Activated naive CD4-positive, alpha-beta T cell (primary cell): ENCODE measurements at places on chromosomes 7 and 10.

DNA sequence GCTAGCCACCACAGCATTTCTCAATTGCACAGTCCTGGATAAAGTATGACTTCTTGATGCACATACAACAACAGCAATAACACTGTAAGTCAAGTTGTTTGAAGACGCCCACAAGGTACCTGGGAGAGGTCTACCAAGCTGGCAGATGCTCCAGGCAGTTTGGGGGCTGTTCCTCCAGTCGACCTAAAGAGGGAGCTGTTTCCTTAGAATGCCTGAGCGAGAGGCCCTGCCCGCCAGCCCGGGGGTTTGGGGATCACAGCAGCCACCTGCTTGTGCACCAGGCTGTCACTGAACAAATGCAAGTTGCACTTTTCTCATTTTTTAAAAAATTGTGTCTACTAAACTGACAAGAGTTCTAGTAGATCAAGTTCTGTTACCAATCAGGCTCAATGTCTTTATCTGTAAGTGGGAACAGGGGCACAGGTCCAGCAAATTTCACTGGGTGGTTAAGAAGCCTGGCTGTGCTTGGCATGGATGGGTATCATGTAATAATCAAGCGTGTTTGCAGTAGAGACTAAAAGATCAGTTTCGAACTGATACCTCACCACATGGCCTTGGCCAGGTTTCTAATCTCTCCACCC lies 193.8 kb upstream of the ADO start:
- peak; percentile 41 for DNase-seq

DNA sequence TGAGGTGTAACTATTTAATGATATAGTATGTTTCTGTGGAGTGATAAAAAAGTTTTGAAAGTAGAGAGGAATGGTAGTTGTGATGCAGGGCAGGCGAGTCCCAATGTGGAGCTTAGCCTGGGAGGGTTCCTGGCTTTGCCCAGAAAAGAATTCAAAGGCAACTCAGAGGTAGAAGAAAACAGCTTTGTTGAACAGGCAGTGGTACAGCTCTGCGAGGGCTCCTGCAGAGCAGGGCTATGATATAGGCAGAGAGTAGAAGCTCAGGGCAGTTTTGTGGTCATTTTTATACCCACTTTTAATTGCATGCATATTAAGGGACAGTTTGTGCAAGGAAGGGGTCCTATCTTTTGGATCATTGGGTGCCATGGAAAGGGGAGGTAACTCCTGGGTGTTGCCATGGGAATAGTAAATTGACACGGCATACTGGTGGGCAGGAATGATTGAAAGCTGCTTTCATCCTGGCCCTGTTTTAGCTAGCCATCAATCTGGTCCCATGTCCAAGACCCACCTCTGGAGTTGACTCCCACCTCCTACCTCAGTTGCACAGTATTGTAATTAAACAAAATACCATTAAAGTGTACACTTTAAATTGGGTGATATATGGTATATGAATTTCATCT lies 12.4 kb downstream of the CYP2C8 start:
- DNase-seq: no peak

- DNase-seq: no peak
Measured at GRCh38 chr7:9557853-9558252, 1124.4 kb downstream of the NXPH1 start.

DNA sequence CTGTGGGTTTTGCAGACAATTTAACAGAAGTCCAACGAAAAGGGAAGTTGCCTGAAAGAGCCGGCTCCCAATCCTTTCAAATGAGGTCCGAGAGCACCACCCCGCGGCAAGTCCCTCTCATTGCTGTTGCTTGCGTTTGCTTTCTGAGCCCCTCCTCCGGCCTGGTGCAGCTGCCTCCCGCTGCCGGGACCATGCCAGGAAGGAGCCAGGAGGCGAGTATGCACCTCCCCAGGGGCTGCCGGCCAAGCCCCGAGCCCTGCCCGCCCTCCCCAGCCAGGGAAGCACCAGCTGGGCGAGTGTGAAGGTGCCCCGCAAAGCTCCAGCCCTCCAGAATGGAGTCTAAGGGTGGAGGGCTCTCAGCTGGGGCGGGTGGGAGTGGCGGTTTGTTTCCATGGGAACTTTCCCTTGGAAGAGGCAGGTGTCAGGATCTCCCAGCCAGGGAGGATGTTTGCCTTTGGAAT lies 25.8 kb upstream of the PPP2R2D start:
- no peak for DNase-seq
